Activated T-helper 1 cell treated with Interleukin-2 at 50 U/mL for 16 hours (primary cell): ENCODE measurements at places on chromosomes 11 and 22.

- DNase-seq: no peak
Observed at GRCh38 chr11:101459020-101459419, 124.8 kb downstream of the TRPC6 start.

- DNase-seq: no peak
Observed at GRCh38 chr22:20296598-20296997, 23.3 kb downstream of the DGCR6L start.

GRCh38 chr11:134543645-134544044, 131.6 kb upstream of the B3GAT1 start:
- no peak for DNase-seq

DNA sequence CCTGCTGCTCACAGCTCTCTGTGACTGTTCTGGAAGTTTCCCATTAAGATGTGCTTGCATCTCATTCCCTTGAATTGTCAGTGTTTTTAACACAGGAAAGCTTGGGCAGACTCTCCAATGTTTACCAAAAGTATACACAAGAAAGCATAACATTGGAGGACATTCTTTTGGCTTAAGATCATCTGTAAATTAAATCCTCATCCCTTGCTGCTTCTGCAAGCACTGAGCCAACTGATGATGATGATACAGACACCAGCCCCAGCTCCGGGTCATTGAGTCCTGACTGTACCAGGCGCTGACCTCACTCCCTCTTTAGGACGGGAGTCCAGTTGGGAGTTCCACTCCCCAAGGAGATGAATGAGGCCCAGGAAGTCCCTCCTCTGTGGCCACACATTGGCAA, 23.8 kb downstream of the CD82 start:
- no peak for DNase-seq

DNA sequence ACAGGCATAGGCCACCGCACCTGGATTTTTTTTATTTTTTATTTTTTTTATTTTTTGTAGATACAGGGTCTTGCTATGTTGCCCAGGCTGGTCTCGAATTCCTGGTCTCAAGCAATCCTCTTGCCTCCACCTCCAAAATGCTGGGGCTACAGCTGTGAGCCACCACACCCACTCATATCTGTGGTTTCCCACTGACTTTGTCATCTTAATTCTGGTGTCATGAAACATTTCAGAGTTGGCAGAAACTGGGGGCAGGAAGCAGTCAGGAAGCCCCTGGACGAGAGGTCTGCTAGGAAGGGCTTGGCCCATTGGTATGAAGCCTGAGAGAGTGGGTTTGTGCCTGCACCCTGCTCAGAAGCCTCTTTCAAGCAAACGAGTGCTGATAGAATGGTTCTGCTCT, 49.1 kb downstream of the COMMD9 start:
- DNase-seq: no peak

- DNase-seq: no peak
Observed at GRCh38 chr11:66631883-66632282, 6.6 kb upstream of the RBM4 start.

DNA sequence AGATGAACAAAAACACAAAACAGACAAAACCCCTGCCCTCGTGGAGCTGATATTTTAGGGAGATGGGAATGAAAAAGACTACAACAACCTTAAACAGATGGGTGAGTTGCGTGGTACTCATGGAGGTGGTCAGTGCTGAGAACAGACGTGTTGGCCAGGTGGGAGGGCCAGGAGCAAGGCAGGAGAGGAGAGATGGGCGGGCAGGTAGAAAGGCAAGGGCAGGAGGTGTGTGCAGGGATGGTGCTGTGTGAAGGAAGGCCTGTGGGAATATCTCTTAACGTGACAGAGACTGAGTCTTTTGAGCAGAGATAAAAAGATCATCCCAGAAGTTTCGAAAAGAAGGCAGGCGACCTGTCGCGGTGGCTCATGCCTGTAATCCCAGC, 7.0 kb downstream of the GAL start:
- no peak for DNase-seq

DNA sequence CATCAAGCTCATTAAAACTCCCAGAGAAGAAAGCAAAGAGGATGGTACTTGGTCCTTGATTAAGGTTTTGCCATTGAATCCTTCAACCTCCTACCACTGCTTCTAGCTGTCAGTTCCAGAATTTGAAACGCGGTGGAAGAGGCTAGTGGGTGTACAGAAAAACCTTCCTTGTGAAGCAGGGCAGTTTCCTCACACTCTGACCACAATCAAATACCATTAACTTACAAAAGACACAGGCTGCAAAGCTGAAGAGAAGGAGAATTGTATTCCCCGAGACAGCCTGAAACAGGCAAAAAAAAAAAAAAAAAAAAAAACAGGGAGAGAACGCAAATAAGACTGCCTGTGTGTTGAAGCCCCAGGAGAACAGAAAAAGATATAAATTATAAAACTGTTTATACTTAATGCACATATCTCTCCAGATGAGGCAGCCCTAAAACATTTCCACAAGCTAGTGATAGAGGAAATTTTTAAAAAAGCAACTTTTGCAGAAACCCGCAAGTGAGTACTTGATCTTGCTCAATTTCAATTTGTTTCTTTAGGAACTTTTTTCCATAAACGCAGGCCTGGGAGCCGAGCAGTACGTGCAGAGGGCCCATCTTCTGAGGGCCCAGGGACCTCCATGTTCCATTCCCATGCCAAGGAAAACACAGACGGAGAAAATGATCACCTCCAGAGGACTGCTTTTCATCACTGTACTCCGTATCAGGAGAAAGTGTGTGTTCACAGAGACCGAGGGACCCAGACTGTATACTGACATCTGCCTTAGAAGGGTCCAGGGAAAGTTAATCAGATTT, 218.7 kb upstream of the BLID start:
- DNase-seq: no peak

- DNase-seq: no peak
Observed at GRCh38 chr22:41848468-41848867, 15.6 kb downstream of the SREBF2 start.

DNA sequence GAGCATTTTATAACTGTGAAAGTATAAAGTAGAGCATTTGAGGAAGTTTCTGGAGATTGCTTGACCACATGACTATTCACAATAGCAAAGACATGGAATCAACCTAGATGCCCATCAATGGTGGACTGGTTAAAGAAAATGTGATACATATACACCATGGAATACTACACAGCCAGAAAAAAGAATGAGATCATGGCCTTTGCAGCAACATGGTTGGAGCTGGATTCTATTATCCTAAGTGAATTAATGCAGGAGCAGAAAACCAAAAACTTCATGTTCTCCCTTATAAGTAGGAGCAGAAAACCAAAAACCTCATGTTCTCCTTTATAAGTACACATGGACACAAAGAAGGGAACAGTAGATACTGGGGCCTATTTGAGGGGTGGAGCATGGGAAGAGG, 30.3 kb downstream of the UVRAG start:
- no peak for DNase-seq

- no peak for DNase-seq
Observed at GRCh38 chr11:45361551-45361950, 75.4 kb upstream of the SYT13 start.

GRCh38 chr22:46858181-46858771, 95.8 kb downstream of the TBC1D22A start:
- DNase-seq: no peak

DNA sequence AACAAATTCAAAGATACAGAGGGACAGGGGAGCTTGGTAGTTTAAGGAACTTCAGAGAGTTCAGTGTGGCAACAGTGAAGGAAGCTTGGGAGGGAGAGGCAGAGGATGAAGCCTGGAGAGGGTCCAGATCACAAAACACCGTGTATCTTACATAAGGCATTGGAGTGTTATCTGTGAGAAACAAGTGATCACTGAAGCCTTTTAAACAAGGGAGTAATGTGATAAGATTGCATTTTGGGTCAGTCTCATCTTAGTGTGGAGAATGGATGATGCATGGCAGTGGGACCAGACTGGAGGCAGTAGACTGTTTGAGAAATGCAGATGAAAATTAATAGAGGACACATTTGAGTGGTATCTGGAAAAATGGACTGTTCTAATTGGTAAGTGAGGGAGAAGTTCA, 79.4 kb downstream of the EXT2 start:
- no peak for DNase-seq

GRCh38 chr11:98101329-98101728, 919.4 kb upstream of the CNTN5 start:
- no peak for DNase-seq

GRCh38 chr11:2510626-2511402, 66.0 kb downstream of the KCNQ1 start:
- DNase-seq: no peak

- no peak for DNase-seq
Observed at GRCh38 chr11:109196016-109196415, 226.0 kb upstream of the C11orf87 start.

- DNase-seq: no peak
Observed at GRCh38 chr22:35567351-35568141, 26.9 kb downstream of the RASD2 start.

DNA sequence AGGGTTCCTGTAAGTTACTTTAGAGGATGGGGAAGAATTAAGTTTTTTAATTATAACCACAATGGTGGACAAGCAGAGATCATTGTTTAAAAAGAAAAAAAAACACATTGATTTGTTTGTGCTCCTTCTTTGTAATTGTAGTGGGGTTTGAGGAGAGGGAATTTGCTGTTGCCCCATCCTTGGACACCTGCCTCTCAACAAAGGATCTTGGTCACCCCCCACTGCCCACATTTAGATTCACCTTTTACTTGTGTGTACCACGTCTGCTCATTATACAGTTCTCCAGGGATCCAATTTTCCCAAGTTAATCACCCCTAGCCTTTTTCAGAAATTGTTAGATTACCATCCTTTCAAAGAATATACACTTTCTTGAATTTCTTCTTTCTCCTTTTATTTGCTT, 53.0 kb downstream of the DNAJC24 start:
- no peak for DNase-seq

- no peak for DNase-seq
Observed at GRCh38 chr22:45316796-45317526, 7.2 kb downstream of the FAM118A start.

GRCh38 chr11:66684635-66685034, 6.9 kb upstream of the RBM4B start:
- DNase-seq: no peak

GRCh38 chr11:34358258-34358727, 483 bp upstream of the ABTB2 start:
- no peak for DNase-seq

DNA sequence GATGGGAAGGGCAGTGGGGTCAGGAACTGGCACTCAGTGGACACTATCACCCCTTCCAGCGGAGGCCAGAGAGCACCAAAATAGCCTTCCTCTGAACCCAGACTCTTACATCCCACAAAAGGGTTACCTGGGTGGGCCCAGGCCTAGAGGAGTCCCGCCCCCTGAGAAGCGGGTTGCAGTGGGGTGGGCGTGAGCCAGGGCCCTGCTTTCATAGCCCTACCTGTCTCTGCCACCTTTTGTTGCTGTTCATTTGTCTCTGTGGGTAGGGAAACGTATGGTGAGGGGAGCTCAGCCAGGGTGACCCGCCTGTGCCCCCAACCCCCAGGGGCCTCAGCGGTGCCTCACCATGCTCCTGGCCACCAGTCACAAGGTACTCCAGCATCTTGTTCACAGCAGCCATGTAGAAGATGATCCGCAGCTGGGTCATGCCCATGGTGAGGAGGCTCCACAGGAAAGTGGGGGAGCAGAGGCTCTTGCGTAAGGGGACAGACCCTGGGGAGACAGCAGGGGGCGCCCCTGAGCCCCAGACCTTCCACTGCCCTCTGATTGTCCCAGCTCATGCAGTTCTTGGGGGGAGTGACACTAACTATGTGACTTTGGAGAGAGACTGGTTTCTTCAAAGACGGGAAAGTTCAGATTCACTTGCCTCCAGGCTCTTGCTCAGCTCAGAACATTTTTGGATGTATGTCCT, 24.0 kb downstream of the SLC43A1 start:
- peak; percentile 16 for DNase-seq
